ENCODE measurements at places on chromosomes 6 and 20.

GRCh38 chr20:57399587-57400155 is 8.5 kb downstream of the RBM38 start:
- no peak for DNase-seq

- no peak for DNase-seq
Observed at GRCh38 chr6:132812756-132813172, 1.6 kb upstream of the RPS12 start.

DNA sequence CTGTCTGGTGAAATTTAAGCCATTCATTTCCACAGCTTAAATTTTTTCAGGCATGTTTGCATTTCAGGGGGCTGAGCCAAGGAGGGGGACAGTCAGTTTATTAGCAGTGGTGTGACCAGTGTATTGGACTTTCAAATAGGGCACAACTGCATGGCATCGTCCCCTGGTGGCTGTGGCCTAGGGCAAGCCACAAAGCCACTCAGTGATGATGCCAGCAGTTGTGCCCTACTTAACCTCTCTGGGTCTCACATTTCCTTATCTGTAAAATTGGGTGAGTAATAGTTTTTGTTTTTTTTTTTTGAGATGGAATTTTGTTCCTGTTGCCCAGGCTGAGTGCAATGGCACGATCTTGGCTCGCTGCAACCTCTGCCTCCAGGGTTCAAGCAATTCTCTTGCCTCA is 48.0 kb downstream of the CDC5L start:
- no peak for DNase-seq

DNA sequence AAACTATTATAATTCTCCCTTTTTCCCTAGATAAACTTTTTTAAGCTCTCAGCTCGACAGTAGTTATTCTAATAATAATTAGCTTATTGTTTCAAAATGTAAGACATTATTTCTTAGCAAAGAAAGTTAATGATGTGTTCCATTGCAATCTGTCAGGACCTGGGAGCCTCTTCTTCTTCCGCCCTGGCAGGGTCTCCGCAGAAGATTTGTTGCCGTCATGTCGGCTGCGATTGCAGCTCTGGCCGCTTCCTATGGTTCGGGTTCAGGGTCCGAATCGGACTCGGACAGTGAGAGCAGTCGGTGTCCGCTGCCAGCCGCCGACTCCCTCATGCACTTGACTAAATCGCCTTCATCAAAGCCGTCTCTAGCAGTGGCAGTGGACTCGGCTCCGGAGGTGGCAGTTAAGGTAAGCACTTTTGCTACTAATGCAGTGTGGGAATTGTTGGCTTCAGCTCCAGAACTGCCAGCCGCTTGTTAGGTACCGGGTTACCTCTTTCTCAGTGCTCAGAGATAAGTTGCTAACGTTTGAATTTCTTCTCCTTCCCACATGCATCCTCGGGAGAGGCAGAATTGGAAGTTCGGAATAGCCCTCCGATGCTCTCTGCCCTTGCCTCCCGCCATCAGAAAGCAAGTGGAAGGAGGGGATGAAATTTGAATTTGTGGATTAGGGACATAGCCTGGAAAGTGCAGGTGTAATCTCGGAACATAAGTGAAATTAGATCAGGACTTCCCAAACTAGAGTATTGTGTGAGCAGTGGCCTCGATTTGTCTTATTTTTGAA is at the start of gene CDC40:
TSS of gene CDC40 (plus strand) at position 200 of the 781 bp plus-strand sequence. CDS start at position 218, 18 bp downstream.
- no peak for DNase-seq

DNA sequence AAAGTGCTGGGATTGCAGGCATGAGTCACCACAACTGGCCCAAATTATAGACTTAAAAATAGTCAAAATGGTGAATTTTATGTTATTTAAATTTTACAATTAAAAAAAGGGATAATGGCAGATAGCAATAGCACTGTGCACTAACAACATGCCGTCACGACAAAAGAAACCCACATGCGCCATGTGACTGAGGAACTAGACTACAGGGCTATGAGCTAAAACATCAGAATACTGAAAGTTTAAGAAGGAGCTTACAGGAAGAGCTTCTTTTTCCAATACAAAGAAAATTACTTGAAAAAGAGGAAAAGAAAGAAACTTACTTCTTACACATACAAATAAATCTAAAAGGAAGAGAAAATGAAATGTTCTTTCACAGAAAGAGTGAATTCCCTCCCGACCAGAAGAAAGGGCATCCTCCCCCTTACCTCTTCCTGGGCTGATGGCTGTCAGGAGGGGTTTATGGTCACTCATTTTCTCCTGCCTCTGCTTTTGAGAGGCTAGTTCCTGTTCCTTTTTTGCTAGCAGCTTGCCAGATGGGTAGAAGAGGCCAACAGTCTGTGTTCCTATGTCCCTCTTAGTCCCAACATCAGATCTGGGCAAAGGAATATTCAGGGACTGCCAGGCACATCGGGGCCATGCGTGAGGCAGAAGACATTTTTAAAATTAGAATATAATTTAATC is 54.5 kb downstream of the DZANK1 start:
- no peak for DNase-seq

DNA sequence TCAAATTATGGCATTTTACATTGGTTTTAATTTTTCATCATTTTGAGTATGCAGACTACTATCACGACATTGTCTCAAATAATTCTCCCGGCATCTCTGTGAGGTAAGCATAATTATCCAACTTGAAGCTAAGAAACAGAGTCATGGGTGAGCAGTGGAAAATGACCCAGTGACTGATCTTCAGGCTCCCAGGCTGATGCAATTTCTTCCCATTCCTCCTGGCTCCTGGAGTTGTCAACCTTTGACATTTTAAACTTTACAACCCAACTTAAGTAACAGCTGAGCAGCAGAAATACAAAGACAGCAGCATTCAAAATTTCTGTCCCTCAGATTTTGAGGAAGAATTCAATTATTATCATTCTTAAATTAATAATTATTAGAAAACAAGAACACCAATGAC is 13.7 kb upstream of the LAMA4 start:
- no peak for DNase-seq

DNA sequence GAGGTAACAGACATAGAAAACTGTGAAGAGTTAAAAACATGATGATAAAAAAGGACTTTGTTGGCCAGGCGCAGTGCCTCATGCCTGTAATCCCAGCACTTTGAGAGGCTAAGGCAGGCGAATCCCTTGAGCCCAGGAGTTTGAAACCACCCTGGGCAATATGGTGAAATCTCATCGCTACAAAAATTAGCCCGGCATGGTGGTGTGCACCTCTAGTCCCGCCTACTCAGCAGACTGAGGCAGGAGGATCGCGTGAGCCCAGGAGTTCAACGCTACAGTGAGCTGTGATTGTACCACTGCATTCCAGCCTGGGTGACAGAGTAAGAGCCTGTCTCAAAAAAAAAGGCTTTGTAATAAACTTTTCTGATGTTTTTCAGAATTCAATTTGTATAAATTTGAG is 60.1 kb downstream of the GFOD1 start:
- DNase-seq = no peak

GRCh38 chr6:154318721-154319120 is 37.9 kb downstream of the IPCEF1 start:
- no peak for DNase-seq

DNA sequence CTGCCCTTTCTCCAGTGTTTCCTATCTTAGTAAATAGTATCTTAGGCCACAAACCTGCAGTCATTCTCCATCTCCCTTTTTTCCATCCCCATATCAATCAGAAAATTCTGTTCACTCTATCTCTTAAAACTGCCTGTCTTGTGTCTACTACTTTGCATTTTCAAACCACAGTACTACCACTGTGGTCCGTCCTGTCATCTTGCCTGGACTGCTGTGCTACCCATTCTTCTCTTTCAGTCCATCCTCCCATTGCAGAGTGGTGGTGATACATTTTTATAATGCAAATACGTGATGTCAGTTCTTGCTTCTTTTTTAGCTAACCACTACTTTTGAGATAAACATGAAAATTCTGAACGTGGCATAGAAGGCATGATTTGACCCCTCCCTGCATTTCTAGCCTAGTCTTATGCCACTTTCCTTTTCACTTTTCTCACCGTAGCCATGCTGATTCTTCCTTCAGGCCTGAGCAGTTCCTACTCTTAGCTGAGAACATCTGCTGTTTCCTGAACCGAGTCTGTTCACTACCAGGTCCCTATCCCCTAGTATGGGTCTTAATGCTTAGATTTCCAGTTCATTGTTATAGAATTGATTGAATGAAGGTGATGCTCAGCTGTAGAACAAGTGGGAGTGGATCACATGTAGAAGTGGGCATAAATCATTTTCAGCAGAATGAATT is 13.8 kb downstream of the TBPL1 start:
- no peak for DNase-seq

DNA sequence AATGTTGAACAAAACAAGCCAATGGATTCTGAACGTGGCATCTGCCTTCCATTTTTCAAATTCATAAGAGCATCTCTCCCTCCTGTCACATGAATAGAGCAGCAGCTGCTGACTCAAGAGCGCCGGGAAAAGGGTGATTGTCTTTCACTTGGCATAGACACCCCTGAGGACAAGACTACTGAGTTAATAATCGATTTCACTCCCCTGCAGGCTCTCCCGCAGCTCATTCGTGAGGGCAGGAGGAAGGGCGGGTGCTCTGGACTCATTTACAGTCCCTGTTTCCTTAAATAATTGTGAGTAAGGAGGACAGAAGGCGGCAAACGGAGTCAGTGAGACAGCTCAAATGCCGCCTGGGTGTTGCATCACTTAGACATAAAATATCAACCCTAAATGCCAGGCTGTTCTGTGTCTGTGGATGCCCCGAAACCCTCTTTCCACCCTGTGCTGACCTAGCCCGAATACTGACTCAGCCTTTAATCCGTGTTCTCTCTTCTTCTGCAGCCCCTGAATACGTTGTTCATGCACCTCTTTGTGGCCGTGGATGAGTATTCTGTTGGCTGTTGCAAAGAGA is 21.6 kb downstream of the CFAP61 start:
- DNase-seq = no peak

DNA sequence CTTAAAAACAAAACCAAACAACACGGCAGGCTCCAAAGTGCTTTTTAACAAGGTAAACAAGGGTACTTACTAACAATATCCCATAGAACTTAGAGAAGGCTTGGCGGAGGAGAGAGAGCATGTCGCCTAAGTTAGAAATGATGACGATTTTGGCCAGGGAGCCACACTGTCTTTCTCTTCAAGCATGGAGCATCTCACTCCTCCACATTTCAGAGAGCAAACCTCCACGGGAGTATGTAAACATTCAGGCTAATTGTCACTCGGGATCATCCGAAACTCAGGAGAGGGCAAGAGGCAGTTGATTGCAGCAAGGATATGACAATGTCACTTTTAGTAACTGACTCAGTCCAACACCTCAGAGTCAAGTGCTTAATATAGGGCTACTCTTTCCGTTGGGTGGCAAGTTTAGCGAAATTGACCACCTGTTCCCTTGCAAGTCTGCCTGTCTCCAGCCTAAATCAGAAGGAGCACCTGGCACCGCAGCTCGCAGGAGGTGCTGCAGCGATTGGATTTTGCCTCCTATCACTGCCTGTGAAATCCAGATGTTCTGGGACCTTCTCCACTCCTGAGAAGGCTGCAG is 65.8 kb upstream of the RPS6KA2 start:
- DNase-seq = no peak

GRCh38 chr6:170366248-170366960 is 59.8 kb downstream of the FAM120B start:
- no peak for DNase-seq

GRCh38 chr6:128367437-128367836 is 153.0 kb downstream of the PTPRK start:
- no peak for DNase-seq

DNA sequence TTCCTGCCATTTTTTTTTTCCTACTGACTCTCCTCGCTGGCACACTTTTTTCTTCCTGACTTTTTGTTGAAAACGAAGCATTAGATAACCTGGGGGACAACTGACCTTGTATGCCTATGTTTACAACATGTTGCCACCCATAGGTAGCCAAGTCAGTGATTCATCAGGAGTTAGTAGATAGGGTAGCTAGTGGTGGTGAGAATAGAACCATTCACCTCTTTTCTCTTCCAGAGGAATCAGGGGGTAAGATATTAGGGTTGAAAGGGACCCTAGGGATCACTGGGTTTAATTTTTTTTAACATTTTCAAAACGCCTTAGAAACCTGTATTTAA is 427.9 kb upstream of the FLRT3 start:
- DNase-seq = no peak

GRCh38 chr6:108277831-108278230 is 17.0 kb upstream of the SNX3 start:
- no peak for DNase-seq

- DNase-seq = no peak
Observed at GRCh38 chr6:126983779-126984178, 134.7 kb upstream of the RSPO3 start.

DNA sequence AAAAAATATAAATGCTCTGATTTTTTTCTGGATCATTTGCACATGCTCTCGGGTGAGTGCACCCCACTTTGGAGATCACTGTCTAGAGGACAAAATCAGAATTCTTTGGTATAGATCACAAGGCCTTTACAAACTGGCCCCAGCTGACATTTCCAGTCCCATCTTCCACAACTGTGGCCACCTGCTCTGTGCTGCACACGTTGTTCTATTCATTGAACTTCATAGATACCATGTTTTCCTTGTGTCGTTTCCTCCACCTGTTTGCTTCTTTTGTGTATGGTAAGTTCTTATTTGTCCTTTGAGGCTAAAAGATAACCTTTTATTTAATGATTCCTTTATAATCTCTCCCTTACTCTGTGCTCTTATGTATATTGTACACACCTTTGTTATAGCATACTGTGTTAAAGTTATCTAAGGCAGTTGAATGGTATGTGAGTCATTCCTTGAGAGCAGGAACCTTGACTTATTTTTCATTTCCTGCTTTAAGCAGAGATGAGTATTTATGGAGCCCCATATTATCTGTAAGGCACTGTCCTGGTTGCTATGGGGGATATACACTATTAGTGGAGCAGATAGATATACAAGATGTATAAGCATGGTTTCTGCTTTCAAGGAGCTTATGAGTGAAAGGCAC is 12.0 kb upstream of the SLC17A5 start:
- DNase-seq = no peak

- no peak for DNase-seq
Observed at GRCh38 chr6:32329141-32329540, 42.6 kb downstream of the TSBP1 start.

DNA sequence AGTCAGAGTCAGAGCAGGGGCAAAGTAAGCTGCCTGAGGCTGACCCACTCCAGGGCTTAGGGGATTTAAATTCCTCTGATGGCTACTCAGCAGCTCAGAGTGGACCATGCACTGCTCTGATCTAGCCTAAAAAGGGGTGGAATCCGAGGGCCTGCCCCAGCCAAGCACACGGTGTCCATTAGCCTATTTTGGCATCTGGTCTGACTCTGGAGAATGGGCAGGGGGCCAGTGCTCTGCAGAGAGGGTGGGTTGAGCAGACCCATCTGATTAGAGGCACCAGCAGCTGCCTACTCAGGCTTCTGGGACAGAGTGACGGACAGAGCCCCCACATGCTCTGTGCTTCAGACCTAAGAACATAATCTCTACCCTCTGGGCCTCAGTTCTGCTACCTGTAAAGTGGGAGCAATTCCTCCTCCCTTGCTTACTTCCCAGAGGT is 25.9 kb upstream of the TGM2 start:
- no peak for DNase-seq
